ENCODE measurements at places on chromosomes 5 and 9.

GRCh38 chr5:138077064-138077696, 6.7 kb upstream of the WNT8A start:
- no peak for DNase-seq

DNA sequence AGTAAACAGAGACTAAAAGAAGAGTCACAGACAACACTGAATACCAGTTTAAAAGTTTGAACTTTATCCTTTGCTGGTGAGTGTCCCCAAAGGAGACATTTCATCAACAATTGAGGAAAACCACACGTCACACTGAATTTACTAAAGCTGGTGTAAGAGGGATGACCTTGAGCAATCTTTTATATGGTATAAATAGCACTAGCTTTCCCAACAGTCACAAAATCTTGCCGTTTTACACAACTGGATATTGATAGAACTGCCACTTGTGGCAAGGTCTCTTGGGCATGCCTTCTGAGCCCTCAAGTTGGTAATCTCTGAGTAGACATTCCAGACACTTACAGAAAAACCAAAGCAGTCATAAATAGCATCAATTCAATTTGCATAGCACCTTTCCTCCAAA, 311.5 kb upstream of the TARS1 start:
- no peak for DNase-seq

DNA sequence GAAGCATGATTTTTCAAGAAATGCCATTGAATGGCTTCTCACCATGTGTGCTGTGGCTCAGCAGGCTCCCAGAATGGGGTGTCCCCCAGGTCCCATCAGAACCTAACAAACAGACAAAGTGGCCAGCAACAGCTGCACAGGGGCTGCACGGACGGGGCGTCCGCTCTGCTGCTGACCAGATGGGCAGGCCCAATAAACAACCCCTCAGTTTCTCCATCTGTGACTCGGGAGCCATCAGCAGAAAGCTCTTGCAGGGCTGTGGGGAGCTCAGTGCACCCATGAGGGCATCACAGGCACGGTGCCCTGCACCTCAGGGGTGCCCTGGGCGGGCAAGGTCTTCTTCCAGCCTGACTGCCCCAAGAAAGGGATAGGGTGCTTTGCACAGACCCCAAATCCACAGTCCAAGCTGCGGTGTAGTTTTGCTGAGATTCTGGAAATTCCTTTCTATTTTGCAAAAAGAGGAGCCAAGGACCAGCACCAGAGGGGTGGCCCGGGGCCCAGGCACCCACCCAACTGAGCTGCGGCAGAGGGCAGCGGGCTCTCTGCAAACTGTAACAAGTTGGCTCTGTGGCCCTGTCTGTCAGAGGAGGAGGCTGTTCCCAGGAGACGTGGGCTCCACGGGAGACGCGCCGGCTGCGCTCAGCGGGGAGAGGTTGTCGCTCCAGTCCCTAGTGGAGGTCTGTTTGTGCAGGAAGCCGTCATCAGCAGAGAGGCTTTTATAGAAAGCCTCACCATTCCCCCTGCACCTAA, 138.7 kb upstream of the PPP1R26 start:
- no peak for DNase-seq

- DNase-seq: no peak
These were observed 344.1 kb downstream of the BNC2 start for GRCh38 chr9:16526380-16526779.

DNA sequence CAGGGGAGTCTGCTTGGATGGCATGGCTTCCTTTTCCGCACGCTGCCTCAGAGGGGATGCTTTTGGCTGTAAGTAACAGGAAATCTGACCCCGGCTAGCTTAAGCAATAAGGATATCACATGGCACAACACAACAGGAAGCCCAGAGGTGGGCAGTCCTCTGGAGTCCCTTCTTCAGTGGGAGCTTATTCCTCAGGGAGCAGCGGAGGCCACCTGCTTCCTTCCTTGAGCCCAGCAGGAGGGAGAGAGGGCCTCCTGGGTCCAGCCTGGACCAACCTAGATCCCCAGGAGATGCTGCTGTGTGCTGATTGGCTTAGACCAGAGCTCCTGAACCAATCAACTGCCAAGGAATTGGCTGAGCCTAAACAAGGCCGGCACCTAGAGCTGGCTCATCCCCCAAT, 66.3 kb downstream of the C9orf50 start:
- DNase-seq: no peak

DNA sequence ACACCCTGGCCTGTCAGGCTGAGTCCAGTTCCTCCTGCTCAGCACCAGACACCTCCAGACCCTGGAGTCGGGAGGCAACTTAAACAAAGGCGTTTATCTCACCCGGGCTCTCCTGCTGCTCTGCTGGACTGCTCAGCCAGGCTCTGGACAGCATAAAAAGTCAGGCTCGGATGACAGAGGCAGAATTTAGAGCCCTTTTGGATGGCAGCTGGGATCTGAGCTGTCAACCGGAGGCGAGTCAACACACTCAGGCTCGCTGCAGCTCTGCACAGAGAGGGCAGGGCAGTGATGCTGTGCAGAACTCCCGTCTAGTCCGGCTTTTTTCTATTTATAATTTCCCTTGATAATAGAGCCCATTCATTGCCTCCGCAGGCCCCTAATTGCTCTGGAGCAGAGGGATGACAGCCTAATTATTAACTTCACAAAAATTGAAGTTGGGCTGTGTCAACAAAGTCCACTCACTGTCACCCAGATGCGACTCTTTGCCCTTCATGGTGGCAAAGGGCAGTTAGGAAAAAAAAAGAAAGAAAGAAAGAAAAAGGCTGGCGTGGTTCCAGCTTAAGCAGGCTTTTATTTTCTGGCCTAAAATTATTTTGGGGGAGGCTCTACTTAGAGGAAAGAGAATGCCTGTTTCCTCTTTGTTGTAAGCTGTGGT, 37.6 kb downstream of the STC2 start:
- DNase-seq: no peak

DNA sequence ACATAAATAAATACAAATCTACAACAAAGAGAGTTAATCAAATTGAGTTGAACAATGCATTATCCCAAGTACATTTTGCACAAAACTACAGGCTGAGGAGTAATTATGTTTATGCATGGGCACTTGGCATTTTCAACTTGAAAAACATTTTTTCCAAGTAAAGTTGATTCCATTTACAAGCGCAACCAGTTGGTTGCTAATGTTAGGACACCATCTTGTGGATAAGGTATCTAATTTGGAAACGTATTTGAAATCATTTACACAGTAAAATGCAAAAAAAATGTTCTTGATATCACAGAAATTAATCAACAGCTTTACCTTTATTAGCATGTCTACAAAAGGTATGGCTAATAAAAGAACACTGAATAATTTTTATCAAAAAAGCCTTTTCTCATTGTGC, 18.8 kb downstream of the FTMT start:
- no peak for DNase-seq

GRCh38 chr9:99015890-99016289, 72.2 kb downstream of the COL15A1 start:
- no peak for DNase-seq

- DNase-seq: no peak
These were observed 155.0 kb upstream of the MVB12B start for GRCh38 chr9:126171641-126172040.

GRCh38 chr5:126139086-126139485, 284.1 kb upstream of the GRAMD2B start:
- no peak for DNase-seq

- DNase-seq: no peak
These were observed at the start of gene UNC5A for GRCh38 chr5:176810081-176810597. Gene UNC5A (plus strand): TSS chr5:176810559. CDS start chr5:176810751, 192 bp downstream.

DNA sequence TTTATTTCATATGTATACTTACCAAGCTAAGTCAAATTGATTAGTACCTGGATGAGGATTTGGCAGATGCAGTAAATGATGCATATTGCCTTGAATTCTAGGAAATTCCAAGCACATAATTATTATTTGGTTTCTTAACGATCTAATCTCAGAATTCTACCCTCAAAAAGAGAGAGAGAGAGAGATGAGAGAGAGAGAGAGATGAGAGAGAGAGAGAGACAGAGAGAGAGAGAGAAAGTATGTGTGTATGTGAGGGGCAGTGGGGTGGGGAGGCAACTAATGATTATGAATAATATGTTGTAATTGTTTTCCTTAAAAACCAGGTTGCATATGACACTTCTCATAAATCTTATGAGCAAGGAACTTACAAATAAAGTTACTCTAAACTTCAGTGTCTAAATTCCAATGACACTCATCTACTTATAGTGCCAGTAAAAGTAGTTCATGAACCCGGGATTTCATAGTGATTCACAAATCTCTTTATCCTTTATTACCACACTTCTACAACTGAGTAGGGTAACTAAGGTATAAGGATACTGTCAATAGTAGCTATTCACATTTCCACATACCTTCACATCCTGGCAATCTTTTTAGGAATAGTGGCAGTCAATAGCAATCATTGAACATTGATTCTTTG, 60.5 kb upstream of the EDIL3 start:
- no peak for DNase-seq

- no peak for DNase-seq
These were observed 197.7 kb downstream of the TENT4A start for GRCh38 chr5:6910950-6911349.

DNA sequence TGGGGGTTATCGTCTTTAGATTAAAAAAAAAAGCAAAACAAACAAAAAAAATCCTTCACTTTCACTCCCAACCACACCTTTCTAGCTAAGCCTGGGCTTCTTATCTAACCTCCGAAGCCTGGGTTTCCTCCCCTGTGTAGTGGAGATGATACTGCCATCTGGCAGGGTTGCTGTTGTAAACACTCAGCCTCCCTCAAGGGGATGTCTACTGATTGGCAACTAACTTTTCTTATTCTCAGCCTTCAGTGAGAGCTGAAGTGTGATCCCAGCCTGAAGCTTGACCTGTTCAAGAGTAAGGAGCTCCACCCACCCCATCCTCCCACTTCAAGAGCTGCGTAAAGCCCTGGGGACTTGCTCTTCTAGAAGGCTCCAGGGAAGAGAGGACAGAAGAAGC, 21.5 kb upstream of the WWC1 start:
- DNase-seq: no peak

- DNase-seq: no peak
These were observed 23.4 kb downstream of the ANGPTL2 start for GRCh38 chr9:127098916-127099553.

DNA sequence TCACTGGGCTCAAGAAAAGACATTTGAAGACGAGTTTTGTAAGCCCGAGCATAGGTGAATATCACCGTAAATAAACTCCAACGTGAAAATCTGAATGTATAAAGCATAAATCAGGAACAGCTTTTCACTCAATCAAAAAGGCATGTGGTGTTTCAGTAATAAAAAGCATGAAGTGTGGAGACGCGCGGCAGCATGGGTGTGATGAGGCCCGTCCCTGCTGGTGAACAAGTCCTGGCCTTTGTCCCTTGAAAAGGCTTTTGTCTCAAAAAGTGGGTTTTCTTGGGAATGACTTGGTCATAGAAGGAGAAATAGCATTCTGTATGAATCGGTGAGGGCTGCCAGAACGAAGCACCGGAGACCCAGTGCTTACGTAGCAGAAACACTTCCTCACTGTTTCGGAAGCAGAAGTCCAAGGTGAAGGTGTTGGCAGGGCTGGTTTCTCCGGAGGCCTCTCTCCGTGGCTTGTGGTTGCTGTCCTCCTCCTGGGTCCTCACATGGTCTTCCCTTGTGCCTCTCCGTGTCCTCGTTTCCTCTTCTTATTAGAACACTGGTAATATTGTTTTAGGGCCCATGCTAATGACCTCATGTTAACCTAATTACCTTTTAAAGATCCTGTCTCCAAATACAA, 24.9 kb downstream of the ROPN1L start:
- no peak for DNase-seq

DNA sequence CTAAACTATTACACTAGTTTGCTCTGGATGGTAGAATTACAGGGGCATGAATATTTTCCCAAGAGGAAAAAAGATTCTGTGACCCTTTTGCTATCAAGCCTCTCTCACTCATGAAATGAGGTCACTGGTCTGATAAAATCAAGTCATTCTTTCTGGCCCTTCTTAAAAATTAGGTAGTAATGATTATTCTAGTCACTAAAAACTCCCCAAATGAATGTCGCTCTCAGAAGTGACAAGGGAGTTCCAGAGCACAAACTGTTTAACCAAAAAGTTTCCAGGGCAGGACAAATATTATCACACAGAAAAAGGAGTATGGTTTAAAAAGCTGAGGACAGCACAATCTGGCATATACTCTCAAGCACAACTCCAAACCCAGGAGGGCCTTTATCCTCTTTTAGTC, 12.5 kb downstream of the ERMP1 start:
- no peak for DNase-seq

GRCh38 chr5:52283221-52283620, 504.5 kb upstream of the ITGA1 start:
- DNase-seq: no peak

DNA sequence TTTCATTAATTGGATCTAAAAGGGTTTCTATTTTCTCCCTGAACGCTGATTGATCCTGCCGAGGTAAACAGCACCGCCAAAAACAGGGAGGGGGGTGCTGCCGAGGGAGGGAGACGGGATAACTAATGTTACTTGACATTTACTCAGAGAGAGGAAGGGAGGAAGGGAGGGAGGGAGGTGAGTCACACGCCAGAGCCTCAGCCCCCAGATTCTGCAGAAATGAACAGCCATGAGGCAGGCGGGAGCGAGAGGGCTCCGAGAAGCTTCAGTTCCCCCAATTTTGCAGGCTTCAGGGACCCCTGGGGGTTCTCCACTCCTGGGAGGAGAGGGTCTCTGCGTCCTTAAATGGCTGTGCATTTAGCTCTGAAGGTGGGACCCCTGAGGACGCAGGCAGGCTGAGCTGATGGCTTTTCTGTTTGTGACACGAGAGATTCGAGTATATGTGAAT, 59.1 kb upstream of the IER5L start:
- no peak for DNase-seq

- DNase-seq: no peak
These were observed 378.2 kb downstream of the ACTL7B start for GRCh38 chr9:108477529-108478006.

DNA sequence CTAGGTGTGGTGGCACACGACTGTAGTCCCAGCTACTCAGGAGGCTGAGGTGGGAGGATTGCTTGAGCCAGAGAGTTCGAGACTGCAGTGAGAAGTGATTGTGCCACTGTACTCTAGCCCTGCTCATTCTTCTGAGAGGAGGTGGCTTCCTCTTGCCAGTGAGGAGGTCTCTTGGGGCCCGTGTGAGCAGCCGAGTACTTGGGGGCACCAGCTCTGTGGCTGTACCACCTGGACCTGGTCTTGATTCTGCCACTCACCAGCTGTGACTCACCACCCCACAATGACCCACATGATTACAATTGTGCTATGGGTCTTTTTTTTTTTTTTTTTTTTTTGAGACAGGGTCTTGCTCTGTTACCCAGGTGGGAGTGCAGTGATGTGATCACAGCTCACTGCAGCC, 18.0 kb upstream of the CRB2 start:
- DNase-seq: no peak

DNA sequence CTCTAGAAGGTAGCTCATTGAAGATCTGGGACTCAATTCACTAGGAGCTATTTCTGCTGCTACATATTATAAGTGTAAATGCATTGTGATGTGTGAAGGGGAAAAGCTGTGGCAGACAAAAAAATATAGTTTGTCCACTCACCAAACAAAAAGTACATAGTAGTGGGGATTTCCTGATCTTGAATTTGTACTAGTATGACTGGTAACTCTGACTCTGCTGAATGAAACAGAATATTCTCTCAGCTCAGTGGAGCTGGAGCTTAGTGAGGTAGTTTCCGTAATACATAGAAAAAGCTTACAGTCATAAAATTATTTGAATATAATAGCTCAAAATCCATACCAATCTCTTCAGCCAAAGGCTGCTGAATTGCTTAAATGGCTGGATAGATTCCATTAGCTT, 455.6 kb upstream of the CD180 start:
- no peak for DNase-seq
